ENCODE measurements at places on chromosomes 1 and 21.

DNA sequence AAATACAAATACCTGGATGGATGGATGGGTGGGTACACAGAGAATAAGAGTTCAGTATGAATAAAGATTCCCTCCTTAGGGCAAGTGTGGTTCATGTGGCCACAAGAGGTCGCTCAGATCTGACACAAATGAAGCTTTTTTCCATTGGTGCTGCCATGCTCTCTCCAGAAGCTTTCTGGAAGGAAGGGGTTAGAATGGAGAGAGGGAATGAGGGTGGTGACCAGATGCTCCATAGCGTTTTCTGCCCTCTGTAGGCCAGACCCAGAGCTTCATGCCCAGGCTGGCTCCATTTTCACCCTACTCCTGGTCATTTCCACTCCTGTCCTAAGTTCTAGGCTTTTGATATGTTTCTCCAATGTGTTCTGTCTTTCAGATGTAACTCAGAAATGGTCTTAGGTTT is 3.3 kb upstream of the FCRL6 start:
- DNase-seq = peak; percentile 16

DNA sequence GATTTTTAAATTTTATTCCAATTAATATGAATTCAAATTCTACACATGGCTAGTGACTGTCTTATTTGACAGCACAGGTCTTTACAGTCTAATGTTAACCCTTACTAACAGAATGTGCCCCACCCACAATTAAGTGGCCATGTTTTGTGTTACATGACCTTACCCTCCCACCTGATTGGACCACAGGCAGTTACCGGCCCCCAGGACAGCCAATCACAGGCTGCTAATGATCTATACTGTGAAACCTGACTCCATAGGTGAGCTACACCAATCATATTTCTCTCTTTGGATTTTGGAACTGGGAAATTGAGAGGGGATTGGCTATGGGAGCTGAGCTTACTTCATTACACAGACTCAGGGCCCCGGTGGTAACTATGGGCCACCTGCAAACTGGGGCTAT is 27.5 kb downstream of the ZP4 start:
- DNase-seq = no peak

GRCh38 chr1:182460550-182460951 is 10.6 kb downstream of the RGSL1 start:
- no peak for DNase-seq

- no peak for DNase-seq
Measured at GRCh38 chr21:26441149-26441548, 131.9 kb downstream of the CYYR1 start.

GRCh38 chr1:19476450-19477190 is 8.7 kb downstream of the CAPZB start:
- DNase-seq = no peak

- DNase-seq = no peak
Measured at GRCh38 chr1:151255381-151255780, 847 bp downstream of the PSMD4 start.

DNA sequence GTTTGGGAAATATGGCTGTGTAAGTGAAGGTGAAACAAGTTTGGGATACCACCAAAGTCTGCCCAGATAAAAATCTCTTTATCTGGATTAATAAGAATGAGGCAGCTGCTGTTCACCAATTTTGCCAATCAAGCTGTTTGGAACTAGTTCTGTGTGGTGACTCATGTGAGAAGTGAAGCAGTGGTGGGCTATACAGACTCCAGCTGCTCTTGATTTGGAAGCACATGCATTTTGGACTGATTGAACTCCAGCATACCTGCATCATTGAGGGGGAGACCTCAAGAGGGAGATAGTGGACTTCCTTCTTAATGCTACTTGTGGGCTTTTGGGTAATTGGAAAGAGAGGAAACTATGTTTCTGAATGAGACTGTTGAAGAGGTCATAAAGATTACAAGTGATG is 99.2 kb upstream of the B3GALT2 start:
- no peak for DNase-seq

- DNase-seq = no peak
Measured at GRCh38 chr21:45376459-45377324, 28.3 kb upstream of the COL18A1 start.

DNA sequence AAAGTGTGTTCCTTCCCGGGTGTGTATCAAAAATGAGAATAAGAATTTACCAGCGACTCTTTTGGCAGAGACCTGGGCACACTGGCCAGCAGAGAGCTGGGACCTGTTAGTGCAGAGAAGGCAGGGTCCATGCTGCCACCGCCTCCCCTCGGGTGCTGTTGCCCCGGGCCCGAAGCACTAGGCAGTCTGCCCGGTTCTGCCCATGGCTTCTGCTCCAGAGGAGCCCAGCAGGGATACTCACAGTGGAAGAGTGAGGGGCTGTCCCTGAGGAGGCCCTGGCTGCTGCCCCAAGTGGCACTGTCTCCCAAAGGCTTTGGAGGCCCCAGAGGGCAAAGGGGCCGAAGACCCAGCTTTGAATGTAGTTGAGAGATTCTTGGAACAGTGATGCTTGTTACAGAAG is 80.5 kb downstream of the MIS18A start:
- DNase-seq = no peak

- DNase-seq = no peak
Measured at GRCh38 chr1:202101184-202101583, 21.5 kb upstream of the GPR37L1 start.

DNA sequence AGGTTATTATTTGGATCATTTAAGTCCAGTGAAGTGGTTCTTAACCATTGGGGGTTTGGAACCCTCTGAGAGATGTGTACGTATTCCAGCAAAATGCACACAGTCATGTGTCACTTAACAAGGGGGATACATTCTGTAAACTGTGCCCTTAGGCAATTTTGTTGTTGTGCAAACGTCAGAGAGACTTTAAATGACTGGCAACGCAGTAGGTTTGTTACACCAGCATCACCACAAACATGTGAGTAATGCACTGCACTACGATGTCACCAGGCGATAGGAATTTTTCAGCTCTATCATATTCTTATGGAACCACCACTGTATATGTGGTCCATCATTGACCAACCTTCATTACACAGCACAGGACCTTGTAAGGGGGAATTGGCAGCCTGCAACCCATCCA is 11.9 kb downstream of the AHCYL1 start:
- DNase-seq = no peak

- no peak for DNase-seq
Measured at GRCh38 chr1:66696771-66697170, 55.5 kb upstream of the DYNLT5 start.

- DNase-seq = no peak
Measured at GRCh38 chr1:12546771-12547585, 71.0 kb downstream of the DHRS3 start.

GRCh38 chr1:66652556-66652955 is 99.7 kb upstream of the DYNLT5 start:
- no peak for DNase-seq

- DNase-seq = peak; percentile 40
Measured at GRCh38 chr21:43921979-43922945, 57.2 kb downstream of the AGPAT3 start.

DNA sequence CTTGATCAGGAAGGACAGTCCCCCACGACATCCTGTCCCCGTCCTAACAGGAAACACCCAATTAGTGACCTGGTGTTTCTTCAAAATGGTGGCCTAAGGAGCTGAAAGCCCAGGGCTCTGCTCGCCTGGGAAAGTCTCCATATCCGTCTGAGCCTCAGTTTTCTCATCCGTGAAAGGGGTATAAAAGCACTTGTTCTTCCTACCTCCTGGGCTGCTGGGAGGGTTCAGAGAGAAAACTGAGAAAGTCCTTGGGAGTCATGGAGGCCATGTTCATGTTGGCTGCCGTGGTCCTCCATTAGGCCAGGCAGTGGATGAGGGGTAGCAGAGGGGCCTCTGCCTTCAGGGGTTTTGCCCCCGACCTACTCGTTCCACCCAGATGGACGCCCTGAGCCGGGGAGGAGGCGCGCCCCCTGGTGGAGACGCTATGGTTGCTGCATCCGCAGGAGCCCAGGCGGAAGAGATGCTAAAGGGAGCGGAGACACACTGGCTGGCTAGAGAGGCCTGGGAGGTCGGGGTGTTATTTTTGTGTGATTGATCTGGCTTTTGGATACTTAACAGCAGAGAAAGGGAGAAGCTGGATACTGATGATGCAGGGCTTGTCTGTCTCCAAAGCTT is 113.5 kb downstream of the PRDM2 start:
- peak; percentile 38 for DNase-seq

DNA sequence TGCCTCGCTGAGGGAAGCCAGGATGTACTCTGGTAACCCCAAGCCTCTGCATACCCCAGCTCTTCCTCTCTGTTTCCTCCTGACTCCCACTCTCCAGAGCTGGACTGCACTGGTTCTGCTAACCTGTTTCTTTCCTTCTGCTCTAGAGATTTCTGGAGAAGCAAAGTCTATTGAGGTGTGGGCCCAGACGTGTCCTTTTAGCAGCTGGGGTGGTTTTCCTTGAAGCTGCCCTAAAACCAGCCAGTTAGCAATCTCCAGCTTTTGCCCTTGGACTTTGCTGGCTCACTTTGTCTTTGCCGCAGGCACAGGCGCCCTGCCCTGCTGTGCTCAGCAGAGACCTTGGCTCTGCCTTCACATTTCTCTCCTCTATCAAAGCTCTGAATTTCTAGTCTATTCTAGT is 171.8 kb upstream of the IVNS1ABP start:
- DNase-seq = no peak

DNA sequence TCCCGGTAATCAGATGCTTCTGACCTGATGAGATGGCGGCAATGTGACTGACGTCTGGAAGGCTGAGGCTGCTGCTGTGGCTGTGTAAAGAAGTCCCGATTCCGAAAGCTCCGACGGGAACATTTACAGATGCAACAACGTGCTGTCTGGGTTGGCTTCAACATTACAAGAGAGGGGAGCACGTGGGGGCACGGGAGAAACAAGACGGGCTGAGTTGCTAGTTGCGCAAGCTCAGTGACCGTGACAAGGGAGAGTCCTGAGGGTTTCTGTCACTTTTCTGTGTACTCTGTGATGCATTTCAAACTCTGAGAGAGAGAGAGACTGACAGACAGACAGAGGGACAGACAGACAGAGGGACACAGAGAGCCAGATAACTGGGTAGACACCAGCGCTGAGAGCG is 25.6 kb upstream of the LRRC47 start:
- DNase-seq = no peak

DNA sequence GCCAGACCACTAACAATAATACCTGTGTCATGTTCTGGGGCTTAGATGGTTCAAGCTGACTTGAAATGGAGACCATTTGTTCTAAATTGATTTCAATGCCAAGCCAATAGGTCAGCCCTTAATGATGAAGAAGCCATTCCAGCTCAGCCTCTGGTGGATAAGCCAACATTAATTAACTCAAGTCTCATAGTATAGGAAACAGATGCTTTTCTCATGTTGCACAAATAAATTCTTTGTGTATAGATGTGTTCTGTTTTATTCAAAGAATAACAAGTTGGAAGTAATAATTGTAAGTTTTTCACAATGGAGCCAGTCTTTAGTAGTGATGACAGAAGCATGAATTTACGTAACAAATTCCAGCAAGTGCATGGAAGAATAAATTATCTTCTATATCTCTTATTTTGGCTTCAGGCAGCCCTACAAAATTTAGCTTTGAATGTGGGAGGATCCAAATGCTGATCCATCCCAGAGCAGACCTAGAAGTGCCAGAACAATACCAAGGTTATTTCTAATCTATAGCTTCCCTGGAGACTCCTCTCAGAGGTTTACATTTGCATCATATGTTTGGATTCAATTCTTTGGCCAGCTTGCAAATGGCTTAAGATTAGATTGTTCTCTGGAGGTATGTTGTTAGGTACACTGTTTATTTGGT is 42.2 kb upstream of the C1orf105 start:
- no peak for DNase-seq

DNA sequence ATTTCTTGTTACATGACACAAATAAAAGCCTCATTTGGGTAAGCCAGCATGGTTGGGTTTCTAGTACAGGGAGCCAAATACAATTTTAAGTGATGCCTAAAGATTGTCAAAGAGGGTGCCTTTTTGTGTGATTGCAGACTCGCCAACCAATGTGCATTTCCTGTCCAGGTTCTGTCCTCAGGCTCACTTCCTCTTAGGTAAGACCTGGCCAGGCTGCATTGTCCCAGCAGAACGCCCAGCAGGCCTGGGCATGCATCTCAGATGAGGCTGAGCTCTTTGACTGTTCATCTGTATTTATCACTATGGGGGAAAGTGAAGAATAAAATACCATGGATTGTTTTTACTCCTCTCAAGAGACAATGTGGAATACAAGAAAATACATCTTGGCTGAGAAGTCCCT is 49.7 kb downstream of the KCNC4 start:
- DNase-seq = no peak

- no peak for DNase-seq
Measured at GRCh38 chr1:77825131-77825709, 45.8 kb downstream of the MIGA1 start.

DNA sequence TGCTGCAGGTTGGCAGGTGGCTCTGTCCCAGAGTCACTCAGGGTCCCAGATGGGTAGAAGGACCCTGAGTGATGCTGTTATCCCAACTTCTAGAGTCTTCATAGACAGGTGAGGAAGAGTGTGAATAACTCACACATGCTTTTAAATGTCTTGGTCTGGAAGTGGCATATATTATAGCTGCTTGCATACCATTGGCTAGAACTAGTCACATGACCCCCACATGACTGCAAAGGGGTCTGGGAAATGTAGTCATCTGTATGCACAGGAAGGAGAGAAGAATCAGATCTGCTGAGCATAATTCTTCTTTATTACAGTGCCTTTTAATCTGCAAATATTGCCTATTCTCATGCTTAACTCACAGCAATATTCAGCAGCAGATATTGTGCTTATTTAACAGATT is 28.2 kb upstream of the KLHDC7A start:
- DNase-seq = no peak

DNA sequence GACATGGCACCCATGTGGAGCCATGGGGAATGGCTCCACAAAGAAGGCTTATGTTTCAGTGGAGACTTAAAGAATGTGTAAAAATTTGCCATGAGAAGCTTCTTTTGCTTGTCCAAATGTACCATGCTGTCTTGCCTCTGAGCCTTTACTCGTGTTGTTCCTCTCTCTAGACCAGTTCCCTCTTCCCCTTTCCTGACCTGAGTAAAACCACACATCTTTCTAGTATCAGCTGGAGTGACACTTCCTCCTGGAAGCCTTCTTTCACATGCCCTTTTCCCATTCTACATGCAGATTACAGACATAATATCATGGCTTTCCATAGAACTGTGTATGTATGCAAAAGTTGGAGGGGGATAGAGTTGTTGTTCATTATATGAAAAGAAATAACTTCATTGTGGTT is 13.6 kb upstream of the GPX7 start:
- no peak for DNase-seq

- no peak for DNase-seq
Measured at GRCh38 chr1:215744419-215744818, 177.3 kb downstream of the KCTD3 start.
